ENCODE measurements at places on chromosomes 6 and 20.

GRCh38 chr20:53101992-53102760, 130.0 kb downstream of the TSHZ2 start:
- DNase-seq: no peak

DNA sequence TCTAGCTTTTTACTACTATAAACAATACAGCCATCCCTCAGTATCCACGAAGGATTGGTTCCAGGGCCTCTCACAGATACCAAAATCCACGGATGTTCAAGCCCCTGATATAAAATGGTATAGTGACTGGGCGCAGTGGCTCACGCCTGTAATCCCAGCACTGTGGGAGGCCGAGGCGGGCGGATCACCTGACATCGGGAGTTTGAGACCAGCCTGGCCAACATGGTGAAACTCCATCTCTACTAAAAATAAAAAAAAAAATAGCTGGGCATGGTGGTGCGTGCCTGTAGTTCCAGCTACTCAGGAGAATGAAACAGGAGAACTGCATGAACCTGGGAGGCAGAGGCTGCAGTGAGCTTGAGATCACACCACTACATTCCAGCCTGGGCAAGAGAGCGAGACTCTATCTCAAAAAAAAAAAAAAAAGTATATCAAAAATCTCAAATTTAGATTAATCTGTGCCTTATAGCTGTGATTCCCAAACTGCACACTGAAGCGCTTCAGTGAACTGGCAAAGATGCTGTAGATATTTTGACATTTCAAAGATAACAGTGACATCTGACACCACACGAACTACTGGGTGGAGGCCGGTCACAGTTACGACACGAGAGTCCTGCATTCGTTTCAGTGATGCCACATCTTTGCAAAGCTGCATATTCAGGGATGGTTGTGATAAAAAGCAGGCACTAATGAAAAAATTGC, 38.3 kb downstream of the MRS2 start:
- DNase-seq: no peak

- no peak for DNase-seq
These were observed 57.8 kb upstream of the C20orf144 start for GRCh38 chr20:33604084-33604990.

- no peak for DNase-seq
These were observed 49.2 kb downstream of the SESN1 start for GRCh38 chr6:109045493-109045892.

GRCh38 chr20:2729251-2729713, 36.7 kb downstream of the EBF4 start:
- no peak for DNase-seq

- DNase-seq: peak; percentile 80
These were observed 56.8 kb downstream of the KCNS1 start for GRCh38 chr20:45044084-45044573.

DNA sequence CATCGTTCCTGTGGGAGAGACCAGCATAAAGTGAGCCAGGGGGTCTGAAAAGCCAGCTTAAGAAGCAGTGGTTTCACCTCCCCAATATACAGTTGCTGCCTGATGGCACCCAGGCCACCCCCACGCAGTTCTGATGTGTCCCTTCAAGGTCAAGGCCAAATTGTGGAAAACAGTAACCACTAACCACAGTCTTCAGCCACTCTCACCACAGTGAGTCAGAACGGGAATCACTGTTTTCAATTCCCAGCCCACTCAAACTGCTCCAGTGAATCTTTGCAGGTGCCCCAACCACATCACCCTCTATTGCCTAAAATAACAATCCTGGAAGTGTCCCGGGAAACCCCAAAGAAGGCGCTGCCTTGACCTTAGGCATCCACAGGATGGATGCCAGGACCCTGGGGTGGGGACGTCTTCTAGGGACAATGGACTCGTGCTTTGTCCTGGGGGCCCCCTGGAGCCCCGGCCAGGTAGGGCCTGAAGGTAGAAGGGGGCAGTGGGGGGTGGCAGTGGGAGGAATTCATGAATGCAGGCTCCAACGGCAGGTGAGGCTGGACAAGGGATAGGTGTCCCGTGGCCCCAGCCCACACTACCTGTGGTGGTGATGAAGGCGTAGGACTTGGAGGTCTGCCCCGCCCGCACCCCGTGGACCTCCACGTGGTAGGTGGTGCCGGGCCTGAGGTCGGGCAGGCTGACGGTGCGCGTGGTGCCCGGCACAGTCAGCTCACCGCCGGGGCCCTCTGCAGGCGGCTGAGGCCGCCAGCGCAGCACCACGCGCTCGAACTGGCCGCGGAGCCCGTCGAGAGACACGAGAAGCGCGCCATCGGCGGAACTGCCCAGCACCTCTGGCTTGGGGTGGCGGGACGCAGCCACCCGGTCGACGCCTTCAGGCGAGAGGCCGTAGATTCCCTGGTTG, 22.2 kb downstream of the TNXB start:
- DNase-seq: no peak

GRCh38 chr6:79230149-79230548, 4.3 kb downstream of the HMGN3 start:
- DNase-seq: no peak

GRCh38 chr6:16472349-16473069, 234.1 kb downstream of the GMPR start:
- no peak for DNase-seq

DNA sequence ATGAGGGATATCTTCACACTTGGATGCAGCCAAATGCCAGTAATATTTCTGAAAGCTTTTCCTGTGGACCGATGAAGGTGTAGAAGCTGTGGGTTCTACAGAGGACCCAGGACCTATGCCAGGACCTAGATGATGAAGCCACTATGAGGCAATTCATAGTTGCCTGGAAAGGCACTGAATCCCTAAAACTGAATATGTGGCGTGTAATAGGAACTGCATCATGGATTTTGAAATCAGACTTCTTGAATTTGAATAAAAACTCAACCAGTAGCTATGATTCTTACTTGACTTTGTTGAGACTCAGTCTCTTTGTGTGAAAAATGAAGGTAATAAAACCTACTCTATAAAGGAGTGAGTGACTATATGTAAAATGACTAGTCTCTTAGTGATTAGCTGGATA, 89.9 kb upstream of the SGK1 start:
- DNase-seq: no peak

GRCh38 chr6:47376930-47377329, 67.2 kb upstream of the TNFRSF21 start:
- no peak for DNase-seq

- DNase-seq: no peak
These were observed 297.8 kb upstream of the ECI2 start for GRCh38 chr6:4433199-4433598.

GRCh38 chr6:154222716-154223115, 133.9 kb downstream of the IPCEF1 start:
- no peak for DNase-seq

GRCh38 chr6:136774228-136775041, 17.8 kb downstream of the MAP3K5 start:
- DNase-seq: no peak

DNA sequence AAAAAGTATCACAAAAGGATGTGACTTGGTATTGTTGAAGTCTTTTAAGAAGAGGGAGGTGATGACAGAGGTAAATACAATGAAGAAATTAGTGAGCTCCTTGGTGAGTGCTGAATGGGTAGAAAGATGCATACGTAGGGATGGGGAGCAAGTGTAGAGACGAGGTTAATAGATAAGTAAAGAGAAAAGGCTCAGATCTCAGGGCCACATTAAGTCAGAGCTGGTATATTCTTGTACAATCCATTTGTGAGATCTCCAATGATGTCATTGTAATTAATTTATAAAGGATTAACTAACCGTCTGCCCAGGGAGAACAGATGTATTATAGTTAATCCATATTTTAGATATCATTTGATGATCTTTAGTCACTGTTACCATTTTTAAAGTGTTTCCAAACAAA, 43.4 kb downstream of the SMPDL3A start:
- DNase-seq: no peak

- no peak for DNase-seq
These were observed 6.6 kb downstream of the ADAM33 start for GRCh38 chr20:3674995-3675900.

- DNase-seq: peak; percentile 9
These were observed 31.0 kb downstream of the IRF4 start for GRCh38 chr6:422433-423054.

GRCh38 chr6:136809091-136809860, 13.1 kb upstream of the PEX7 start:
- no peak for DNase-seq

DNA sequence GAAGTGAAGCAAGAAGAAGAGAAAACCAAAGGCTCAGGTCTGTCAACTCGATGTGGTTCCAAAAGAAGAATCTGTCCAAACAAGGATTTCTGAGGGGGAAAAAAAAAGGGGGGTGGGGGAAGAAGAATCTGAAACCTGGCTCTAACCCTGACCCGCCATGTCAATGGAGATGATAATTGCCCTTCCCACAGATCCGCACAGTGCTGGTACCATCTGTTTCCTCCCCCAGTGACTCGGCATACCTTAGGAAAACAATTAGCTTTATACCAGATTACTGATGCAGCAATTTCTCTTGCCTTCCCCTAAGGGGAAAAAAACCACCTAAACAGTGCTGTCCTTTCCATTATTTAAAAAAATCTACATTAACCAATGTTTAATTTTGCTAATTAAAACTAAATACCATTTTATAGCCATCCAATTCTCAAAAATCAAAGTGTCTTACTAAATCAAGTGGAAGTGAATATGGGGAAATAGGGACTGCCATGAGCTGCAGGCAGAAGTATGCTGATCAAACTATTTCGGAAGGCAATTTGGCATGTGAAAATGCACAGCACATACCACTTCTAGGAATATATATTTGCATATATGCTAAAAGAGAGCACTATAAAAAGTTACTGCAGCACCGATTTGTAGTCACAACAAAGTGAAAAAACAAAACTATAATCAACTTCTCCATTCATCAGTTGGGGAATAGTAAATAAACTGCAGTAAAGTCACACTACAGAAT, 46.8 kb downstream of the MAP7 start:
- DNase-seq: no peak

DNA sequence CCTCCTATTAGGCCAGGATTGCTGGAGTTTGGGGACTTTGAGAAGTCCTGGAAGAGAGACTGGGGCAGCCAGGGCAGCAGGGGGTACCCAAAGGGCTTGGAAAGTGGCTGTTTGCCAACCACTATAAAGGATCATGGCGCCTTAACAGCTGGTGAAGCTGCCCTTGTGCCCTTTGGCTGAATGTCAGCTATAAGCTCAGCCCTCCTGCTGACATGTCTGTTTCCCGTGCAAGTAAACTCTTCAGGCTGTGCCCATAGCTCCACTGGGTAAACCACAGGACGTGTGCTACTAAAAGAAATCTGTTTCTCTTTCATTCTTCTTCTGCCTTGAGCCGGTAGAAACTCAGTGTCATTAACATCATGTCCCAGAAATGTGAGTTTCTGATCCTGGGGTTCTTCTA, 97.3 kb downstream of the CAP2 start:
- DNase-seq: peak; percentile 76

DNA sequence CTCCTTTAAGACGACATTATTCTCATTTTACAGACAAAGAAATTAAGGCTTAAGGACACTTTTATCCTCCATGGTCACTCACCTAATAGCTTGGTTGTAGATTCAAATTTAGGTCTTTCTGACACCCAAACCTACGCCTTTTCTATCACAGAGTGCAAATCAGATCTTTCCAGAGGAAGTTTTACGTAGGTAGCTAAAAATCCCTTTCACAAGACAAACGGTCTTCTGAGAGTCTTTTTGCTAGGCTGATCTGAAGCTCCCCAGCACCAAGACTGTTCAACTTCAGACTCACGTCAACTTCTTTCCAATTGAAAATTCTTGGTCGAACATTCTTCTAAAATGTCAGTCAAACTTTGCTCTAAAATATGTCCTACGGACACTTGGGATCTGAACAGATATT, 46.5 kb downstream of the BLOC1S5 start:
- no peak for DNase-seq

- DNase-seq: no peak
These were observed 933.9 kb downstream of the EPHA7 start for GRCh38 chr6:92485487-92485886.

GRCh38 chr6:37704066-37704465, 6.4 kb upstream of the MDGA1 start:
- DNase-seq: no peak

DNA sequence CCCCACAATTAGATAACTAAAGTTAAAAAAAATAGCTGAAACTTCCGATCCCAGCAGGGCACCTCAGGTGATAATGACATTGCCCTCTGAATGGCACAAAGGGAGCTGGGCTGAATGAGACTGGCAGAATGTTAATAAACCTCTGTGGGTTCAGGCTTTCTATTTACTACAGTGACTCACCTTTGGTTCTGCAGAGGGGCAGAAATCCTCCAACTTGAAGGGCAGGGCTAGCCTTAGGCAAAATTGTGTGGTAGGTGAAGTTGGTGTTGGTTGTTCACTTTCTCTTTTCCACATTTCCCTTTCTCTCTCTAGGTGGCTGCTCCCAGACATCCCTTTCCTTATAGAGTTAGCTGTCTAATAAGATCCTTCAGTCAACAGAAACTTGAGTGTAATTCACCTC, 625.2 kb downstream of the EPM2A start:
- DNase-seq: no peak

GRCh38 chr20:5061213-5061612, 58.5 kb downstream of the PCNA start:
- DNase-seq: no peak

Measured in NCI-H146 (cell line).